Heart right ventricle (tissue), 16 donors: ENCODE measurements at places on chromosomes 6 and 20. TPM values are rescaled to one million over a fixed set of nuclear protein-coding genes. Genes with fewer than 3 reads are reported as not detected.

DNA sequence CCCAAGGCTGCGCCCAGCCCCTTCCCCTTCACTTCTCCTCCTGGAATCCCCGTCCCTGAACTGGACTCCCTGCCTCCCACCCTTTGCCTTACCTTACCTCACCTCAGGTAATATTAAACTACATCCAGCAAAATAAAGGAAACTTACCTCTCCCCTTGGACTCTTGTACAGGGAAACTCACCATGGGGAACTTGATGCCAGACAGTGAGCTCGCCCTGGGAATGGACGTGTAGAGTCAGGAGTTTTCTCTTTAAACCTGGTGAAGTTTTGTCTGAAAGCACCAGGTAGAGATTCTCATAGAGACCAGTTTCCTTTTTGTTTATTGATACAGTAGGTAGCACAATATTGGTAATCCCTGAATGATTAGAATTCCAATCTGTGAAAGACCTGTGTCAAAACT is 544 bp upstream of the HLA-C start:
- no peaks in the 10 kb centered on the region for H3K4me1 ChIP-seq
- no peaks in the 10 kb centered on the region for H3K27me3 ChIP-seq
- H3K27ac ChIP-seq, result peak overlapping the region; percentile 83
- H3K36me3 ChIP-seq, result peaks cover 31% of the 10 kb centered on the region
- peak overlapping the region; percentile 31 for H3K4me3 ChIP-seq

DNA sequence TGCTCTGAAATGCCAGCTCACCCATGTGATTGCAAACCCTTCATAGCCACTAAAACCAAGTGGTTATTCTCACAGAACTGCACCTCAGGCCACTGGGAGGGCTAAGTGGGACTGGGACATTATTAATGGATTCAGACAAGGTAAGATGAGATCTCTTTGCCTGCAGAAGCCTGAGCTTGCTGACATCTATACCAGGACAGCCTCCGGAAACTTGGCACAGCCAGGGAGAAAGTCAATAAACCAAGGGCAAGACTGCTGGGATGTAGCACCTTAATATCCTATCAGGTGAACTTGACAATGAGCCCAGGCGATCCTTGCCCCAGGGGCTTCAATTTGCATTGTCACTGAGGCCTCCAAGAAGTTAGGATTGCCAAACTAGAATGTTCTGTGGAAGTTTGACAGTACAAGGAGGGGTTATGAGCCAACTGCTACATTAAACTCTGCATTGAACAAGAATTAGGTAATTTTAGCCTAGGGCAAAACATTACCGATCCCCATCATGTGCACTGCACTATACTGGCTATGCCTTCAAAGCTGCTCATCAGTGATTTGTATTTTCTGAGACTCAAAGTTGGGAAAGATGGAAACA is 60.1 kb upstream of the RALGAPA2 start:
- H3K4me1 ChIP-seq, result no peaks in the 10 kb centered on the region
- no peaks in the 10 kb centered on the region for H3K27me3 ChIP-seq
- no peak overlapping the region for H3K4me3 ChIP-seq
- DNase-seq, result no peak
- no peak overlapping the region for H3K27ac ChIP-seq
- no peaks in the 10 kb centered on the region for H3K36me3 ChIP-seq

DNA sequence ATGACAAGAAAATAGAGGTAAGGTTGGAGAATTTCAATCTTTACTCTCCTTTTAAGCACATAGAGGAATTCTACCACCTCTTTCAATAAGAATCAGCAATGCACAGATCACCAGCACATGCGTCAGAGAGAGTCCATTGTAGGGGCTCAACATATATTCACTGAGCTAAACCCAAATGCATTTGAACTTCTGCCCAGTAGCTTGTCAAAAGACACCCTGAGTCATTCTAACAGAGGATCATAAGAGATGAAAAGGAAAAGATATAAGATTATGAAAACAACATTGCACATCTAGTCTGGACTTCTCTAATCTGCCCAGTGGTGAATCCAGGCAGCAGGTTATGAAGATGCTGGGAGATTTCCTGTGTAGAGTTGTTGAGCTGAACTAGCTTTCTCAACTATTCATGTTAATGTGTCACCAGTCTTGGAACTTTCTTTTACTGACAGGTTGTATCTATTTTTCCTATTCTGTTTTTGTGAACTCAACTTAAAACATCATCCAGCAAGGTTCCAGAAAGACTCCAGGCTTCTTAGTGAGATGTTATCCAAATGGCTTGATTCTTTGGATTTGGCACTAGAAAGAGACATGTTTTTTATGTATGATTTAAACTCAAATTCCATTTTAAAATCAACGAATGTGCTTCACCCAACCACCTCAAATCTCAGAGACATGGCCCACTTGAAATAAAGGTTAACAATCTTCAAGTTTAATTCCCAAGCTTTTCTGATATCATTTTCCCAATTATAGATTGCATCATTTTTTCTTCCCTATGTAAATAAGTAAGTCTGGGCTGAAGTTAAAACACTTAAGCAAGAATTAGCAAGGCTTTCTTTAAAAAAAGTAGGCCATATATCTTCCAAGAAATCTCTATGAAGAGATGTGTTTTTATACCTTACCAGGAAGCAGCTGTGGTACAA is 89.3 kb downstream of the TSHZ2 start:
- no peak overlapping the region for H3K27ac ChIP-seq
- no peak for DNase-seq
- H3K4me3 ChIP-seq, result no peak overlapping the region
- H3K4me1 ChIP-seq, result no peaks in the 10 kb centered on the region
- H3K36me3 ChIP-seq, result no peaks in the 10 kb centered on the region
- no peaks in the 10 kb centered on the region for H3K27me3 ChIP-seq

- H3K27ac ChIP-seq, result no peak overlapping the region
- no peak for DNase-seq
- H3K4me1 ChIP-seq, result no peaks in the 10 kb centered on the region
- H3K4me3 ChIP-seq, result no peak overlapping the region
- no peaks in the 10 kb centered on the region for H3K27me3 ChIP-seq
These were observed 3.2 kb downstream of the HDAC2 start for GRCh38 chr6:113967777-113968176.

- peak overlapping the region; percentile 67 for H3K27ac ChIP-seq
- H3K4me3 ChIP-seq, result no peak overlapping the region
- DNase-seq, result peak; percentile 24
- H3K4me1 ChIP-seq, result peaks cover 12% of the 10 kb centered on the region
These were observed 129.1 kb downstream of the SASH1 start for GRCh38 chr6:148471624-148472159.

DNA sequence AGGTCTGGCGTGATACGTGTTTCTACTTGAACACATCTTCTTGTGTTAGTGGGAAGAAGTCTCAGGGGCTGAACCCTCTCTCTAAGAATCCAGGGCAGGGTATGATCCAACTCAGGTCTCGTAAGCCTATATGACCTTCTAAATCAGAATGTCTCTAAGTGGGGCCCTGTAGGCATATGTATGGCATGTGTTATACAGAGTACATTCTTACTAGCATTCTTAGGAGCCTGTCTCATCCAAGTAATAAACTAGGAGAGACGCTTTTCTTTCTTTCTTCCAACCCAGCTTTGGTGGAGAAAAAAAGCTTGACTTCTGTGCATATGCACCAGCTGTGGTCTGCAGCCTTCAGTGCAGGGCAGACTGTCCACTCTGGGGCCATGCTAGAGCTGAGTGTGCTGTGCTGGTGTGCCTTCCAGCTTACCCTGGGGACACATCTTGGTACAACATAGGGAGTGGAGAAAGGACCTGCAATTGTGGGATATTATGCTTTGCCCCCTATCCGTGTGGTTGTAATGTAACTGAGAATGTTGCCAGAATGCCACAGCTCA is 47.3 kb downstream of the L3MBTL3 start:
- H3K27ac ChIP-seq, result no peak overlapping the region
- H3K4me1 ChIP-seq, result no peaks in the 10 kb centered on the region
- no peak overlapping the region for H3K4me3 ChIP-seq

DNA sequence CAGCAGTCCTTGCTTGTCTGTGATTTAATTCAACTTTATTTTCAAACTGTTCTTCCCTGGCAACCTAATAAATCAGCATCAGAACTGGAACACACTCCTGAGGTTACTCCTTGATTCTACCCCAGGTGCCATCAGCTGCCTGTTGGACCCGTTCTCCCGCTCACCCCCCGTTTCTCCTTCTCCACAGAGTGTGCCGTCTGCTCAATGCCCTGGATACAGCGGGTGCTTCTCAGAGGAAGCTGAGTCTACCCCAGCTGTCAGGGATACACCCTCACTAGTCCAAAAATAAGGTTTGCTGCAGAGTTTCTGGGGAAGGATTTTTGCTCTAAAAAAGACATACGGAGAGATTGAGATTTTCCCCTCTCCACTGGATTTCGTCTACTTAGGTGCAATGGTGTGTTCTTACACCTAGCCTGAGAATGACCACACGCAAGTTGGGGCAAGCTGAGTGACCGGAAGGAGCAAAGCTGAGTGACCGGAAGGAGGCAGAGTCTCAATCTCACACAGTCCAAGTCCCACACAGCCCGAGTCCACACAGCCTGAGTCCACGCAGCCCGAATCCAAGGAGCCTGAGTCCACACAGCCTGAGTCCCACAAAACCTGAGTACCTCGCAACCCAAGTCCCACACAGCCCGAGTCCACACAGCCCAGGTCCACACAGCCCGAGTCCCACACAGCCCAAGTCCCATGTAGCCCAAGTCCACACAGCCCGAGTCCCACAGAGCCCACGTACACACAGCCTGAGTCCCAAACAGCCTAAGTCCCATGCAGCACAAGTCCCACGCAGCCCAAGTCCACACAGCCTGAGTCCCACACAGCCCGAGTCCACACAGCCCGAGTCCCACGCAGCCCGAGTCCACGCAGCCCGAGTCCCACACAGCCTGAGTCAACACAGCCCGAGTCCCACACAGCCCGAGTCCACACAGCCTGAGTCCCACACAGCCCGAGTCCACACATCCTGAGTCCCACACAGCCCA is 58.6 kb upstream of the DACT2 start:
- H3K4me1 ChIP-seq, result no peaks in the 10 kb centered on the region
- peak overlapping the region; percentile 13 for H3K4me3 ChIP-seq
- no peaks in the 10 kb centered on the region for H3K36me3 ChIP-seq
- DNase-seq, result peak; percentile 23

GRCh38 chr6:147852772-147853171 is 344.3 kb downstream of the SAMD5 start:
- H3K4me1 ChIP-seq, result no peaks in the 10 kb centered on the region
- H3K27me3 ChIP-seq, result no peaks in the 10 kb centered on the region
- no peak overlapping the region for H3K4me3 ChIP-seq
- no peaks in the 10 kb centered on the region for H3K36me3 ChIP-seq
- no peak overlapping the region for H3K27ac ChIP-seq
- no peak for DNase-seq

- no peak overlapping the region for H3K27ac ChIP-seq
- DNase-seq, result no peak
- no peaks in the 10 kb centered on the region for H3K27me3 ChIP-seq
- H3K36me3 ChIP-seq, result peaks cover 100% of the 10 kb centered on the region
- peaks cover 5% of the 10 kb centered on the region for H3K4me1 ChIP-seq
These were observed 19.6 kb downstream of the DYNLRB1 start for GRCh38 chr20:34535857-34536256.

GRCh38 chr6:34795836-34796425 is 4.0 kb downstream of the BLTP3A start:
- H3K27ac ChIP-seq, result peak overlapping the region; percentile 47
- H3K4me3 ChIP-seq, result no peak overlapping the region
- DNase-seq, result no peak
- no peaks in the 10 kb centered on the region for H3K27me3 ChIP-seq
- H3K36me3 ChIP-seq, result no peaks in the 10 kb centered on the region

DNA sequence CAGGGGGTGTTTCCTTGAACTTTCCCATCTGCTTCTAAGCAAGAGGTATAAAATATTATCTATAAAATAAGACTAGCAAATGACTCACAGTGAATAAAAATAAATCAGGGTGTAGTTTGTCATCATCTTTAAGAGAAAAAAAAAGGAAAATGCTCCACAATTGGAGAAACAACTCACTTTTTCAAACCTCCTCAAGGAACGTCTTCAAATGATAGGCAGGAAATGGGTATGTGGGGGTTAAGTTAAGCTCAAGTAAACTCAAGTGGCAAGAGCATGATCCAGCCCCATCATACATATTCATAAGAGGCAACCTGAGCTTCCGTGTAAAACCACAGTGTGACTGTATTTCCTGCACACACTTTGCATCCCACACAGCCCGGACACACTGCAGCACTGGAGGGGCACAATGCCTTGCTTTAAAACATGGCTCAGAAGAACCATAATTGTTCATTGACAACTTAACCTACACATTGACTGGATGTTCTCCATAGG is 58.5 kb upstream of the CEP85L start:
- DNase-seq, result no peak
- H3K4me1 ChIP-seq, result peaks cover 34% of the 10 kb centered on the region
- no peaks in the 10 kb centered on the region for H3K36me3 ChIP-seq
- no peaks in the 10 kb centered on the region for H3K27me3 ChIP-seq
- no peak overlapping the region for H3K27ac ChIP-seq
- peak overlapping the region; percentile 41 for H3K4me3 ChIP-seq

GRCh38 chr6:87879132-87879861 is 168.3 kb upstream of the SPACA1 start:
- H3K4me3 ChIP-seq, result no peak overlapping the region
- H3K36me3 ChIP-seq, result no peaks in the 10 kb centered on the region
- no peak for DNase-seq
- H3K27ac ChIP-seq, result no peak overlapping the region
- peaks cover 5% of the 10 kb centered on the region for H3K27me3 ChIP-seq

GRCh38 chr20:22379472-22379871 is 204.9 kb downstream of the FOXA2 start:
- no peak overlapping the region for H3K27ac ChIP-seq
- no peaks in the 10 kb centered on the region for H3K36me3 ChIP-seq
- H3K4me1 ChIP-seq, result no peaks in the 10 kb centered on the region
- no peak overlapping the region for H3K4me3 ChIP-seq
- no peak for DNase-seq

GRCh38 chr6:91465393-91465792 is 878.5 kb upstream of the MAP3K7 start:
- H3K4me1 ChIP-seq, result no peaks in the 10 kb centered on the region
- DNase-seq, result no peak
- H3K27ac ChIP-seq, result no peak overlapping the region

- H3K36me3 ChIP-seq, result no peaks in the 10 kb centered on the region
- H3K27me3 ChIP-seq, result no peaks in the 10 kb centered on the region
- H3K4me3 ChIP-seq, result no peak overlapping the region
- DNase-seq, result no peak
- no peak overlapping the region for H3K27ac ChIP-seq
These were observed 46.0 kb downstream of the OR2B6 start for GRCh38 chr6:28003059-28003458.

GRCh38 chr20:20447196-20447595 is 79.3 kb downstream of the INSM1 start:
- no peaks in the 10 kb centered on the region for H3K36me3 ChIP-seq
- H3K4me1 ChIP-seq, result no peaks in the 10 kb centered on the region
- no peaks in the 10 kb centered on the region for H3K27me3 ChIP-seq
- no peak for DNase-seq
- H3K4me3 ChIP-seq, result no peak overlapping the region

GRCh38 chr6:71488186-71488585 is 199.6 kb downstream of the OGFRL1 start:
- DNase-seq, result no peak
- H3K27ac ChIP-seq, result no peak overlapping the region
- no peak overlapping the region for H3K4me3 ChIP-seq
- H3K36me3 ChIP-seq, result no peaks in the 10 kb centered on the region

The BPIFB1 gene
- polyA plus RNA-seq, result 0.03 TPM

The POU5F1 gene
- 2.0 TPM for polyA plus RNA-seq

The LY6G6C gene
- polyA plus RNA-seq, result not detected

The APOM gene
- polyA plus RNA-seq, result 7.4 TPM

The NHSL1 gene
- 5.0 TPM for polyA plus RNA-seq

The TBX18 gene
- 5.0 TPM for polyA plus RNA-seq

The AIF1 gene
- 20.2 TPM for polyA plus RNA-seq

The EEF1A2 gene
- polyA plus RNA-seq, result 881 TPM

The BHLHE23 gene
- 0.03 TPM for polyA plus RNA-seq

The RIPOR3 gene
- polyA plus RNA-seq, result 6.3 TPM

The DLK2 gene
- polyA plus RNA-seq, result 4.5 TPM

The FOXF2 gene
- 0.15 TPM for polyA plus RNA-seq

The NEURL2 gene
- 3.3 TPM for polyA plus RNA-seq

The POU3F2 gene
- polyA plus RNA-seq, result not detected

The CLPSL2 gene
- polyA plus RNA-seq, result not detected

The TP53TG5 gene
- polyA plus RNA-seq, result 1.1 TPM
